ENCODE measurements at places on chromosomes 6 and 20. TPM values are rescaled to one million over a fixed set of nuclear protein-coding genes. Genes with fewer than 3 reads are reported as not detected.

Gene FAM209B
- total RNA-seq, result not detected

Gene FAM210B
- total RNA-seq, result 28.3 TPM

Gene IL17A
- not detected for total RNA-seq

Gene C2
- total RNA-seq, result 6.2 TPM

Gene LINC00237
- total RNA-seq, result not detected
